AG08396 (cell line): ENCODE measurements at places on chromosomes 2 and 18.

DNA sequence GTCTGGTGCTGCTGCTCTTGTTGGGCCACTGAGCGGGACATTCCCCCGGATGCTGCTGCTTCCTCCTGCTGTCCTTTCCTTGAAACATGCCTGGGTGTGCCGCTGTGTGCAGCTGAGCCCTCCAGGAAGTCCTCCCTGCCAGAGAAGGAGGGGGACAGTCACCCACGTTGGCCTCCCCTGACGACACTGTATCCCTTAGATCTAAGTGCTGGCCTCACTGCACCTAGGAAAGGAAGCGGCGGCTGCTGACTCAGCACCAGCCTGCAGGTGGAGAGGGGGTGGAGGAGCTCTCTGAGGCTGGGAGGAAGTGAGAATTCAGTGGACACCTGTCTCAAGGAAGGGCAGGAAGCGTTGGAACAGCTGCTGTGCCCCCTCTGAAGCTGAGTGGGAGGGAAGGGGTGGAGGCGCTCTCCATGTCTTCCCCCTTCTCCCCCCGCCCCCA, 239.8 kb downstream of the HAUS1 start:
- no peak for DNase-seq

GRCh38 chr2:120465989-120466703, 120.2 kb downstream of the INHBB start:
- DNase-seq = no peak

DNA sequence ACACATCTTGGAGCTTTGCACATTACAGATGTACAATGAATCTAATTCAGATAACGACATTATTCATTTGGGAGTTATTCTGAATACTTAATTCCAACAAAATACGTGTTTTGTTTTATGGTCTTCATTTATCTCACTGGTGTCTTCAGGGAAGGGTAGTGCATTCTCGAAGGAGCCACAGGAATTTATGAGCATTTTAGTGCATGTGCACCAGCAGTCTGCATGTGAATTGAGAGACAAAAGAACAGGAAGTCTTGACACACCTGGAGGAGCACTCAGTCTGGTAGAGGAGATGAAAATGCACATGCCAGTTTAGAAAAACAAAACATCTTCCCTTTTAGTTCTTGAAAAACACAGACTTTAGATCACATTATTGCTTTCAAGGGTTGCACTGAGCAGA, 228.7 kb downstream of the LRATD1 start:
- DNase-seq = no peak

GRCh38 chr2:120670371-120670770, 65.3 kb upstream of the GLI2 start:
- no peak for DNase-seq

- DNase-seq = no peak
Observed at GRCh38 chr2:127910415-127910814, 24.7 kb upstream of the AMMECR1L start.

GRCh38 chr2:20186078-20186854, 38.7 kb downstream of the SDC1 start:
- DNase-seq = no peak

GRCh38 chr2:235105821-235106359, 154.1 kb downstream of the SH3BP4 start:
- DNase-seq = no peak

DNA sequence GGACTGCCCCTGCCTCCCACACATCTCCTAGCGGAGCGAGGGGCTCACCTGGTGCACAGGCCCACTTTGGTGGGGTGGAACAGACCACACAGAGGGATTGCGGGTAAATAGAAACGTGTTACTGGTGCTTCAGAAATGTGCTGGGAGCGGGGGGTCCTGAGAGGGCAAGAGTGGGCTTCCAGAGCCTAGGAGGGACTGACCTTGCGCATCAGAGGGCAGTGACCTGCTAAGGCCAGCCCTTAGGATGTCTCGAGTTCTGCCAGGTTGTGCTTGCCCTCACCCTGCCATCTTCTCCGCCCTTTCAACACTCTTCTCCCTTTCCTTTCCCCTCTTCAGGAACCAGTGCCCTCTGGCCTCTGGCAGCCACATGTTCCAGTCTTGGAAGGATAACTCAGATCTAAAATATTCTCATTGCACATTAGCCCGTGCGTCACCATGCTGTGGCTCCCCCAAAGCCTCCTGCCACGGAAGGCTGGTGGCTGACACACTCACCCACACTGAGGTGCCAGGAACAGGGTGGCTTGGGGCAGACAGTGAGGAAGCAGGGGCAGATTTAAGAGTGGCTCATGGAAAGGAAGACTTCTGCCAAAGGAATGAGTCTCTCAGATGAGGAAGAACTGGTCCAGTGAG, 89.6 kb downstream of the MCFD2 start:
- peak; percentile 46 for DNase-seq

GRCh38 chr2:84716564-84716963, 164.3 kb downstream of the TRABD2A start:
- no peak for DNase-seq

GRCh38 chr18:79424880-79425568, 29.3 kb downstream of the NFATC1 start:
- DNase-seq = no peak

- no peak for DNase-seq
Observed at GRCh38 chr18:21196426-21196825, 45.6 kb upstream of the GREB1L start.

GRCh38 chr18:35854095-35854494, 118.4 kb upstream of the RMP24 start:
- DNase-seq = no peak

DNA sequence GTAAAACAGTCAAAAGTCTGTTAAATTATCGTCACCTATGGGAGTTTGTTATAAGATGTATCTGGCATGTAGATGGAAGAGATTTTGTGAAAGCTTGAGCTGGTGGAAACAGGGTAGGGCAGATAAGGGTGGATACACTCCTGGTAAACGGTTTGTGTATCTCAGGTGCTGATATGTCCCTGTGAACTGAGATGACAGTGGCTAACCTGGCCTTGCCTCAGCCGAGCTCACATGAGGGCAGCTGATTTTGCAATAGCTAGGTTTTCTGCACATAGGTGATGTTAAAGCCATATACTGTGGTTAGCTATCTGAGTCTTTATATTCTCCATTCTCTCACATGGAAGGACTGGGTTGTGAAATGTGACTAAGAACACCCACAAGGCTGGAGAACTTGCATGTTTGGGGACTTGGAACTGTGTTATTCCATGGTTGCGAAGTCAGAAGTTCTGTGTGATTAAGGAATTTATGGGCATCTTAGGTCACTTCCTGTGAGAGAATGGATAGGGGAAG, 205.1 kb downstream of the TPGS2 start:
- no peak for DNase-seq

DNA sequence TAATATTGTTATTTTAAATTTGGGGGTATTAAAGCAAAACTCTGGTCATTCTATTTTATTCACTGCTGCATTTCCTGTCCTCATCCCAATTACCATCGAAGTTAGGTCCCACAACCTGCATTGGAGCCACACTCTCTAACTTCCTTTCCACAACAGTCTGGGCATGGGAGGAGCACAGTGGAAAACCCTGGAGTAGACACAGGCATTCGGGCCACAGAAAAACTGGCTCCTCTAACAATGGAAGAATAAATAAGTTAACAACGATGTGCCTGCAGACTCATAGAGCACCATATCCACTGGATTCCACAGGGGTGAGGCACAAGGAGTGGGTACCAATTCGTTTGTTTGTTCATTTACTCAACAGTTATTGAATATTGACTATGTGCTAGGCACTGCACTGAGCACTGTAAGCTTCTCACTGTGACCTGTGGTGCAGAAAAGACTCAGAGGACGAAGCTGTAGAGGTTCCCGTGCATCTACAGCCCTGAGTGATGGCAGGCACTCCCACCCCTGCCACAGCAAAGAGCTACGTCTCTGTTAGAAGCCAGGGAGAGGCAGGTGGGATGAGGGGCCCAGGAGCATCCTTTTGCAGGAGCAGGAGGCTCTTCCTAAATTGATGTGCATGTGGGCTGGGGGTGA, 154.2 kb upstream of the PGAP1 start:
- no peak for DNase-seq

GRCh38 chr18:9146224-9146623, 9.6 kb downstream of the ANKRD12 start:
- no peak for DNase-seq

- no peak for DNase-seq
Observed at GRCh38 chr2:109182426-109182825, 53.4 kb downstream of the SH3RF3 start.

DNA sequence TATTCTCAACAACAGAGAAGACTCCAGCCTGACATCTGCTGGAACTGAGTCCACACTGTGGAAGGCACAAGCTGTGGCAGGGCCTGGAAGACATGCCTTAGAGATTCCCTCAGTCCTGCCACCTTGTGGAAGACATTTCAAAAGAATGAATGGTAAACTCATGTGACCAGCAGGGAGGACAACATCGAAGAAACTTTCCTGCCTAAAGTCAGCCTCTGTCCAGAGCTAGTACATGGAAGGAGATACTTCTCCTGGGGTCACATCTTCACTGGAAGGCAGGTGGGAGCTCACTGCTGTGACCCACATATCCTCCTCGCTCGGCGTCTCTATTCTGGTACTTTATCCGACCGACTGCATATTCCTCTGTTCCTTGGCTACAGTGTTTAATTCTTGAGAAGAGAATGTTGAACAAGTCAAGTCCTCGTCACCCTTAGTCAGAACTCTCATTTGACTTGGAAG, 59.5 kb downstream of the PUM2 start:
- DNase-seq = peak; percentile 83

DNA sequence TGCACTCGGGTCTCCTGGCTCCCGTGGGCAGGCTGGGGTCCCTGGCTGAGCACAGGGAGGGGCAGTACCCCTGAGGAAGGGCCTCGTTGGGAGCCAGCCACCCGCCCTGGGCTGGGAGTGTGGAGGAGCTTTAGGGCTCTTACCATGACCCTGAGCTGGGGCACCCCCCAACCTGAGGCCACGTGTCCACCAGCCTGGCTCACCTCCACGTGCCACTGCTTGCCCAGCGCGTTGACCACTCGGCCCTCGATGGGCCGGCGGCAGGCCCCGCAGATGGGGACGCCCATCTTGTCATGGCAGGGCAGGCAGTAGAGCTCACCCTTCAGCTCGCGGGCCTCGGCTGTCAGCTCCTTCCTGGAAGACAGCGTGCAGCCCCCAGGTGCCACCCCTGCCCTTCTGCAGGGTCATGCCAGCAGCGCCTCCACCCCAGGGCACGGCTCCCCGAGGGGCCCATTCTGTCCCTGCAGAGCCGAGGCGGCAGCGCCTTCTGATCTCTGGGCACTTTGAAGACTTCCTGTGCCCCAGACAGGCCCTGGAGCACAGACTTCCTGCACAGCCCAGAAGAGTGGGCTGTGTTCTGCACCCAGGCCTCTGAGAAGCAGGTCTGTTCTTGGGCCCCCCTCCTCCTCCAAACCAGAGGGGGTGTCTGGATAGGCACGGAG, 4.0 kb upstream of the GPR17 start:
- no peak for DNase-seq

GRCh38 chr2:159118115-159118858, 149.8 kb downstream of the TANC1 start:
- DNase-seq = peak; percentile 62

GRCh38 chr18:36284268-36284667, 13.2 kb upstream of the FHOD3 start:
- no peak for DNase-seq

DNA sequence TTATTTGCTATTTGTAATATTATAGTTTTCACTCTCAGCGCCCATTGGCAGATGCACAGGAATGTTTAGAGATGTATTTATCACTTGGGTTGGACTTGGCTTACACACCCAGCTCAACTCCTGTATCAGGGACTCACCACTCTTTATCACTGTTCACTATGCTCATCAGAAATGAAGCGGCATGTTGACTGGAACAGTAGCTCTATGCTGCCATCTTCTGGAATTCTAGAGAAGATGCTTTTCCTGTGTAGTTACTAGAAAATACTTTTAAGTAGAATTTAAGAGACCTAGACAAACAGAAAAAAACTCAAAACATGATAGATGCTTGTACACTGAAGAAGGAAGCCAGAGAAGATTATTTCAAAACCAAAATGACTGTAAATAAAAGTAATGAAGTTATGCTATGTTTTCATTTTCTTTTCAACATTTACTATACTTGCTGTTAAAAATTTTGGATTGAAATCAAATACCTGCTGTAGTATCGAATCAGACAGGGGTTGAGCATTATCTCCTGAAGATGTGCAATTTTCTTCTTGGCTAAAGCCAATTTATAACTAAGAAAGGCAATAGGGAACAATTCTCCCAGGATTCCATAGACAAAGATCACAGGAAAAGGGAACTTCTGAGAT, 47.4 kb upstream of the NXPH2 start:
- DNase-seq = peak; percentile 44

DNA sequence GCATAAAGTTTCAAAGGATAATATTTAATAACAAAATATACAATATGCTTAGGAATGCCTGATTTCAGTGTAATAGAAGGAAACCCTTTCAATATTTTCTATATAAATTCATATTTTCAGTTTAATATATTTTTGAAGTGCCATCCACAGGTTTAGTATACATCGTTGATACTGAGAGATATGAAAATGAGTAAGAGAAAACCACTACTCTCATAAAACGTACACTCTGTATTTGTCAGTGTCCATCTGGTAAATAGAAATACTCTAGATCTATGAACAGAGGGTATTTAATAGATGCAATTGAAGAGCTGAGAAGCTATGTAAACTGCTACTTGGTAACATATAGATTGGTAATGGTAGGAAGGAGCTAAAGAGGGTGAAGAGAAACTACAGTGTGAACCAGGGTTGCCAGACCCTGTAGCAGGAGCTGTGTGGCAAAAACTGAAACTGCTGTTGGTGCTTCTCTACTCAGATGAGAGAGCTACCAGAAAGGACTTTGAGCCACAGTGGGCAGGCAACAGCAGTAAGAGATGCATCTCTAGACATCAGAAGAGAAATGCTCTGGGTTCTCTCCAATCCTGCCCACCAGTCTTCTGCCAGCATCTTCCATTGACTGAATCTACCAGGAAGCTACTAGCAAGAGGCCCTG, 187.4 kb downstream of the CCDC102B start:
- no peak for DNase-seq

GRCh38 chr18:2854875-2855274, 8.1 kb downstream of the EMILIN2 start:
- DNase-seq = no peak

- DNase-seq = no peak
Observed at GRCh38 chr18:37364237-37364636, 201.4 kb downstream of the CELF4 start.

GRCh38 chr2:25819597-25820039, 58.7 kb downstream of the ASXL2 start:
- no peak for DNase-seq

GRCh38 chr2:80852808-80853139, 548.2 kb upstream of the LRRTM1 start:
- DNase-seq = no peak

GRCh38 chr18:77115192-77115953, 17.2 kb downstream of the MBP start:
- DNase-seq = no peak

- no peak for DNase-seq
Observed at GRCh38 chr2:182509216-182509615, 82.4 kb upstream of the PDE1A start.

- peak; percentile 37 for DNase-seq
Observed at GRCh38 chr2:18047896-18048657, 169.6 kb downstream of the KCNS3 start.

GRCh38 chr2:105782123-105782522, 37.4 kb downstream of the NCK2 start:
- DNase-seq = no peak

GRCh38 chr2:234075518-234075915, 25.0 kb downstream of the SPP2 start:
- no peak for DNase-seq

- no peak for DNase-seq
Observed at GRCh38 chr2:240637116-240637900, 12.0 kb downstream of the GPR35 start.
